ENCODE measurements at places on chromosomes 7 and 10.
A peak's percentile ranks its signal among the peaks of the same experiment; 100 is the strongest.

- no peak for DNase-seq
Observed at GRCh38 chr7:131898418-131898817, 342.0 kb upstream of the PODXL start.

GRCh38 chr10:128934492-128934891 is 532.5 kb upstream of the MGMT start:
- no peak for DNase-seq

GRCh38 chr10:83253011-83253671 is 886.2 kb upstream of the GHITM start:
- DNase-seq = no peak

DNA sequence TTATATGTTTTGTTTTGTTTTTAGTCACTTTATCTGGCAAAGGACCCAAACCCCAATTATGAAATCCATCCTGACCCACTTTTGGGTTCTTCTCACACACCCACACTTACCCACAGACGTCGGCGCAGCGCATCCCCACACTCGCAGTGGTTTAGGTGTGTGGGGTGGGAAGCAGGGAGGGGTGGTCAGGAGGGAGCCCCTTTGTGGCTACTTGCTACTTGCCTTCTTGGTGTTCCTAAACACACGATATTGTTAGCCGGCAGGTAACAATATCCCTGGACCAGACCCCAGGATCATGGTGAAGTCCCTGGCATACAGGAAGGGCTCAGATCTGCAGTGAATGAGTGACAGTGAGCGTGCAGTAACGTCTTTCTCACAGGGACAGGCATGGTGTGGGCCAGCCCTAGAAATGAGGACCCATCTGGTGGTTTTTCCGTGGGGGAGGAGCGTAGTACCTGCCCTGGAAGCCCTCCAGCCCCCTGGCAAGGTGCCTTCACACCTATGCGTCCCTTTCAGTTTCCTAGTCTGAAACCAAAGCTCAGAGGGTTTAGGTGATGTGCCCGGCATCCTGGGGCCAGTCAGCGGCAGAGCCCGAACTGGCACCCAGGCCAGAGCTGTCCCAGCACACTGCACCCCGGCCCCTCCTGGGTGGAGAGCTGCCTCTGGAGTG is 4.4 kb downstream of the SPOCK2 start:
- no peak for DNase-seq

DNA sequence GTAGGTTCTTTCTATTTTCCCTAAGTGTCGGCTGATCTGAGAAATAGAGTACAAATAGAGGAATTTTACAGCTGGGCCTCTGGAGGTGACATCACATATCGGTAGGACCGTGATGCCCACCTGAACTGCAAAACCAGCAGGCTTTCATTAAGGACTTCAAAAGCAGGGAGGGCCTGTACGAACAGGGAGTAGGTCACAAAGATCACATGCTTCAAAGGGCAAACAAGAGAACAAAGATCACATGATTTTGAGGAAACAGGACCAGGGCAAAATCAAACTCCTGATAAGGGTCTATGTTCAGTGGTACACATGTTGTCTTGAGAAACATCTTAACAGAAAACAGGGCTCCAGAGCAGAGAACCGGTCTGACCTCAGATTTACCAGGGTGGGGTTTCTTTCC is 88.9 kb downstream of the CNNM2 start:
- DNase-seq = no peak

DNA sequence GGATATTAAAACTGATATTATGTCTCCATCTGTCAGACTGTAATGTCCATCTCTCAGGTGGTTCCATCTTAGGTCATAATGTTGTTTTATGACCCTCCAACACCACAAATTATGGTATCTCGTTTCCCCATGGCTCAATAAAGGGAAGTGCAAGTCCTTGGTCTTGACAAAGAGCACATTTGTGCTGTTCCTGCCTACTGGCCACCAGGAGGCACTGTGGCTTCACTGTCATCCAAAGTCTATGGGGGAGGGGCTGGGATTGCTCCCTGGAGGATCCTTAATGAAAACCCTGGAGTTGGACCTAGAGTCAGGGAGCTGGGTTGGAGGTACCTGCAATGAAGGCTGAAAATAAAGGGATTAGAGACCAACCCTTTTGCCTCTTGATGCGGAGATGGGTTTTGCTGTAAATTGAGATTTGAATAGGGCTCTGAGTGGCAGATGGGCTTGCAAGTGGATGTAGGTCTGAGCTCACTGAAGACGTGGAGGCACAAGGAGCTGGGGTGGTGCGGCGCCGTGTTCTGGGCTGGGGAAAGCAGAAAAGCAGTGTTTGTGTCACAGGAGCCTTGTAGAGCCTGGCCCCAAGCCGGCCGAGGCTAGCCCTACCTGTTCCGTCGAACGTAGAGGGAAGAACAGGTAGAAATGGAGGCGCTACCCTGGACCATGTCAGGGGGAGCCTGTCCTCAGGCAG is 180.5 kb upstream of the PRSS58 start:
- DNase-seq = peak; percentile 47

GRCh38 chr10:44404741-44405437 is 20.0 kb upstream of the CXCL12 start:
- no peak for DNase-seq

GRCh38 chr7:103856929-103857328 is 132.5 kb downstream of the RELN start:
- DNase-seq = no peak

GRCh38 chr10:102918817-102919245 is 737 bp downstream of the CNNM2 start:
- peak; percentile 11 for DNase-seq

DNA sequence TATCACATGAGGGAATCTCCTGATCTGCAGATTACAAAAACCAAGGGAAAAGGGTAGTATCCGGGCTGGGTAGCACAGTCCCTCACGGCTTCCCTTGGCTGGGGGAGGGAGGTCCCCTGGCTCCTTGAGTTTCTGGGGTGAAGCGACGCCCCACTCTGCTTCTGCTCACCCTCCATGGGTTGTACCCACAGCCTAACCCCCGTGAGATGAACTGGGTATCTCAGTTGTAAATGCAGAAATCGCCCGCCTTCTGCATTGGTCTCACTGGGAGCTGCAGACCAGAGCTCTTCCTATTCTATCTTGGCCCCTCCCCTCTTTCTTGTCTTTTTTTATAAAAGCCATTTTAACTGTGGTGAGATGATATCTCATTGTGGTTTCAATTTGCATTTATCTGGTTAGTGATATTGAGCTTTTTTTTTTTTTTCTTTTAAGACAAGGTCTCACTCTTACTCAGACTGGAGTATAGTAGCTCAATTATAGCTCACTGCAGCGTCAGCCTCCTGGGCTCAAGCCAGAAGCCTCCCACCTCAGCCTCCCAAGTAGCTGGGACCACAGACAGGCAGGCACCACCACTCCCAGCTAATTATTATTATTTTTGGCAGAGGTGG is 87.8 kb downstream of the ABCC2 start:
- no peak for DNase-seq

DNA sequence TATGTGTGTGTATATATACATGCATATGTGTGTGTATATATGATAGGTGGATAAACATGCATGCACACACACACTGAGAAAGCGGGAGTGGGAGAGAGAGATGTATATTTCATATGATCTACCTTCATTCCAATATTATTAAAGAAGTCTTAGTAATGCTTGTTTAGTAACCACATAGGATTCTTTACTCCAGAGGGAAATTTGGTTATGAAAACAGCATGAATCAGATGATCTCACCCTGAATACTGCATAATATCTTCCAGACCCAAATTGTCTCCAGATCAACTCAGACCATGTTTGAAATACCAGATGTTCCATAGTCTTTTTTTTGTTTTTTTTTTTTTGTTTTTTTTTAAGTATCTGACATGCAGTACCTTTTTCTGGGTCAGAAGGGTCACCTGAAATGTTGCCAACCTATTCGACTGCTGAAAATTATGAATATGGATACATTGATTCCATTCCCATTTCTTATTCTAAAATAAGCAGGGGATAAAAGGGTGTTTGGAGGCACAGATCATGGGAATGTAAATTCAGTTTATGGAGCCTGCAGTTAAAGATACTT is 17.4 kb downstream of the TES start:
- no peak for DNase-seq

DNA sequence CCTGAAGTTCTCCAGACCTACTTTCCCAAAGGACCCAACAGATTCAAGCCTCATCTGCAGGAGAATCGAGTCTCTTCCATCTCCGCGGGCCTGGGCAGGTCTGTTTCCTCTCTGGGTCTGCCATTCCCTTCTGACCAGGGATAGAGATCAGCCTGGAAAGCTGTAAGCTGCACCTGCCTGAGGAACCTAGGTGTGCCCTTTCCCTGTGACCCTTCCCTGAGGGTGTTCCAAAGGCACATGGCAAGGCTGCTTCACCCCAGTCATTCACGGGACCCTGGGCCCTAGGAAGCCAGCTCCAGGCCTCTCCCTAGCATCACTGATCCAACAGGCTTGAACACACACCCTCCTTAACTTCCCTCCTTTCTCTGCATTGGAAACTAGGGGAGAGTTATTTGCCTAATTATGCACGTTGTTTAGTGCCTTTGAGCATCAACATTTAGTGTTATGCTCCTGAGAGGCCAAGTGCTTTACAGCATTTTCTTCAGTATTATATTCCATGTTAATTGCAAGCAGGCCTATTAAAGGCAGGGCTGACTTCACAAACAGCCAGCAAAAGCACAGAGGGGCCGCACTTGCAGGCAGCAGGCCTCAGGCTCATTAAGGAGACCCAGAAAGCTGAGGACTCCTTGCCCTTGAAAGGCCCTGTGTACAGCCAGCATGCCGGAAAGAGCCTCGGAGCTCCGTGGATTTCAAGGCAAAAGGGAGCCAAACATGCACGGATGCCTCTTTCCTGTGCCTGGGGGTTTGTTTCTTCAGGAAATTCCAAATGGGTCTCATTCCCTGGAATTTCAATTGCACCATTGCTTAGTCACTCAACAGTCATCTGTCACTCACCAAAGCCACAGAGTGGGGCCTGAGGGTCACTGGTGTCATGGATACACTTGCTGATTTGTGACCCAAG is 91.0 kb upstream of the FAM20C start:
- DNase-seq = no peak

GRCh38 chr7:36741866-36742265 is 17.6 kb upstream of the AOAH start:
- DNase-seq = no peak

- DNase-seq = no peak
Observed at GRCh38 chr7:26513948-26514347, 222.3 kb downstream of the SNX10 start.

DNA sequence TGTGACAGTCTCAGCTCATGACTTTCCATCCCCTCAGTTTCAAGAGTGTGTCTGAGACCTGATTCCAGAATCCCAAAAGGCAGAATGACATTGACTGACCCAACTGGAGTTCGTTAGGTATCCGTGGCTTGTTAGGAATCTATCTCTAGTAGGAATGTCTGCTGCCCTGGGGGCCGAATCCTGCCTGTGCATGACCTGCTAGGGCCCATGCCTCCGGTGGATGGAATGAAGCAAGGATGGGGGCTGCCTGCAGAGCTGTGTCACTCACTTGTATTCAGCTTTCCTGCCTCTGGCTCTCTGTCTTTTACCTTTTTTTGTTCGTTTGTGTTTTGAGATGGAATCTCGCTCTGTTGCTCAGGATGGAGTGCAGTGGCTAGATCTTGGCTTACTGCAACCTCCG is 129.5 kb downstream of the SDK1 start:
- DNase-seq = no peak

GRCh38 chr10:133357285-133358161 is at the start of gene FUOM:
FUOM (minus strand) TSS chr10:133358019; CDS start chr10:133358007, 12 bp downstream.
- DNase-seq = peak; percentile 81

- no peak for DNase-seq
Observed at GRCh38 chr7:22561321-22561811, 61.4 kb upstream of the STEAP1B start.

GRCh38 chr7:18357691-18358090 is 137.9 kb upstream of the HDAC9 start:
- no peak for DNase-seq

- no peak for DNase-seq
Observed at GRCh38 chr10:57119684-57120083, 758.6 kb upstream of the ZWINT start.

- no peak for DNase-seq
Observed at GRCh38 chr7:116859323-116859722, 3.1 kb upstream of the CAPZA2 start.

- no peak for DNase-seq
Observed at GRCh38 chr10:79021331-79021907, 47.3 kb upstream of the ZMIZ1 start.

DNA sequence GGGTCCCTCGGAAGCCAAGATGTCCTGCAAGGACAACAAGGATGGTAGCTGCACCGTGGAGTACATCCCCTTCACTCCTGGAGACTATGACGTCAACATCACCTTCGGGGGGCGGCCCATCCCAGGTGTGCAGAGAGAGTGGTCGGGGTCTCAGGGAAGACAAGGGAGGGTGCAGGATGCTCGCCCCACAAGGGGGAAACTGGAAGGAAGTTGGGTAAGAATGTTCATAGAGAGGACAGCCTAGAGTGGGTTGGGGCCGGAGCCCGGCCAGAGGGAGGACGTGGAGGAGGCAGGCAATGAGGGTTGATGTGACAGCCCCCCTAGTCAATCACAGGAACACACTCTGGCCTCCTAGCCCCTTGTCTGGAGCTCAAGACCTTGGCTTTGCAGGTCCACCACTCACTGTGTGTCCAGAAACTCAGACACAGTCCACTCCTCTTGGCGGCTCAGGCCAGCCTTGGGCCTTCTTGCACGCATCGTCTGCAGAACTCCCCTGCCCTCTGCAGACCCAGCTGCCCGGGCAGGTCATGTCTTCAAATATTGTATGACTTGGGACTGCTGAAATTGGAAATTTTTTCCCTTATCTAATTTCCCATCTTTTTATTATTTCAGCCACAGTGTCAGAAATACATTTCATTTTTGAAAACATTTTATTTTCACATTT is 15.7 kb upstream of the ATP6V1F start:
- no peak for DNase-seq

- DNase-seq = no peak
Observed at GRCh38 chr7:142329062-142329790, 71.4 kb upstream of the PRSS58 start.

GRCh38 chr7:33697616-33698015 is 207.7 kb upstream of the BMPER start:
- no peak for DNase-seq

Measured in BE2C (cell line).